Activated CD4-positive, alpha-beta T cell treated with anti-CD3 and anti-CD28 coated beads, Interleukin-2, amount 10 ng/mL, durations not matched to agents 7 days and 5 days (primary cell): ENCODE measurements at places on chromosomes 4 and X.
A peak's percentile ranks its signal among the peaks of the same experiment; 100 is the strongest.

- no peak for DNase-seq
Measured at GRCh38 chr4:176964116-176964691, 171.5 kb upstream of the VEGFC start.

- DNase-seq = no peak
Measured at GRCh38 chr4:122854447-122855352, 28.1 kb downstream of the FGF2 start.

GRCh38 chr4:113607998-113608397 is 153.5 kb downstream of the CAMK2D start:
- no peak for DNase-seq

DNA sequence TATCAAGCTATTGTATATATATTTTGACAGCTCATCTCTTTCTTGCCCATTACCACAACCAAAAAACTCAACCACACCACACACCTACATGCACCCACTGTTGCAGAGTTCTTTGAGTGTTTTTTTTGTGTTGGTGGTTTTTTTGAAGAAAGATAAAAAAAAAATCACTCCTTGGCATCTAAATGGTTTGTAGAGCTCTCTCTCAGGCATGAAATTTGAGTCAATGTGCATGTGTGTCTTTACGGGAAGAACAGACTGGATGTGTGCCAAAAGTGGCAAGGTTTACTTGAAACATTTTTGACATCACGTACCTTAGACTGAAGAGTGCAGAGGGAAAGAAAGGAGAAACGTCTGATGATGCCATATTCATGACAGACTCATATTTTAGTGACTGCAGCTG is 154.2 kb downstream of the FHIP1A start:
- DNase-seq = no peak

GRCh38 chrX:109732017-109732801 is 848 bp downstream of the ACSL4 start:
- DNase-seq = peak; percentile 20

GRCh38 chr4:83618991-83619645 is 83.2 kb downstream of the GPAT3 start:
- DNase-seq = no peak

- no peak for DNase-seq
Measured at GRCh38 chrX:12139934-12140611, 1.8 kb downstream of the FRMPD4 start.

DNA sequence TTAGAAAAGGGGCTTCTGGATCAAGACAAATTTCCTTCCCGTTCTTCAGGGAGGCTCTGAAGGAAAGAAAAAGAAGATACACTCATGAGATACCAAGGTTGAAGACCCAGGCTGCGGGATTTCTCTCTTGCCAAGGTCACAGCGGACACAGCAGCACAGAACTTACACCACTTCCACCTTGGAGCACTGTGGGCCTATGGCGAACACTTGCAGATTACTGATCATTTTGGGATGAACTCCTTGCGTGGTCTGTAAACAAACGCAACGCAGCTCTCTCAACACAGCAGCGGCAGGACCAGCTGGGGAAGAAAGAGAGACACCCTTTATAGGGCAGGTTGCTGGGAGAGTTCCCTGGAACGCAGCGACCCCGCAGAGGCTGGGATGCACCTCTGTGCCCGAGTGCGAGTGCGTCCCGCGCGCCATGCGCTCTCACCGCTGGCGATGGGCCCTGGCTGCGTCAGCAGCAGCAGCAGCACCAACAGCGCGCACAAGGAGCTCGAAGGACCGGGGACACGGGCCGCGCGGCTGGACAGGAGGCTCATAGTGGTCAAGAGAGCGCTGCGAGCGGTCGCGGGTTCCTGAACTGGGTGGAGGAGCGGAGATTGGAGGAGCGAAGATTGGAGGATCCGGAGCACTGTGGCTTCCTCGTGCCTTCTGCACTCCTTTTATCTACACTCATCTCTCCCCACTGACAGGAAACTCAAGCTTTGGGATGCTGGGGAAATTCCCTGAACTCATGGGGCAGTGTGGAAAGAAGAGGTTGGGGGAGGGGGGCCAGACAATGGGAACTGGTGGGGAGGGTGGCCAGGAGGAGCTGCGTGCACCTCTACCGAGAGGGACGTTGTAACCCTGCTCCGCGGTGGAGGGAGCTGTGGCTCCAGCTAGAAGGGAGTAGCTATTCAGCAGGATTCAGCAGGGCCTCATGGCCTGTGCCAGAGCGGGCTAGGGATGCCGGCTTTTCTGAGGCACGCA is at the start of gene CXCL5:
Gene CXCL5 (minus strand): TSS at position 638 of the 972 bp plus-strand sequence. CDS start 96 bp downstream, at position 542.
- no peak for DNase-seq

DNA sequence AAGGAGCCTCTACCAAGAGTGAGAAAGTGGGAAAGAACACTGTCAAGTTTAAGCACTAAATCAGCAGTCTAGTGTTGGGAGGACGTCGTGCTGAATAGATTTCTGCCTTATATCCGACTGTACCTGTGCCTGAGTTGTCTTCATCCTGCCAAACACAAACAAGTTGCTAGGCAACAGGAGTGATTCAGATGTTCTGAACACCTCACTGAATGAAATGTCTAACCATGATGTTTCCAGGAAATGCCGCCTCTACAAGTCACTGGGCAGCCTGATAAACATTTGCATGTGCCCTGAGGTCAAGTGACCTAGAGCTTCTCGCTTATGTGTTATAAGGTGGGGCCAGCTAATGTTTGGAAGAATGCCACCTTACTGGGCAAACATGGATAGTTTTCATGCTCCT is 37.9 kb downstream of the SGMS2 start:
- peak; percentile 24 for DNase-seq

GRCh38 chr4:92381616-92382015 is 77.8 kb downstream of the GRID2 start:
- no peak for DNase-seq

DNA sequence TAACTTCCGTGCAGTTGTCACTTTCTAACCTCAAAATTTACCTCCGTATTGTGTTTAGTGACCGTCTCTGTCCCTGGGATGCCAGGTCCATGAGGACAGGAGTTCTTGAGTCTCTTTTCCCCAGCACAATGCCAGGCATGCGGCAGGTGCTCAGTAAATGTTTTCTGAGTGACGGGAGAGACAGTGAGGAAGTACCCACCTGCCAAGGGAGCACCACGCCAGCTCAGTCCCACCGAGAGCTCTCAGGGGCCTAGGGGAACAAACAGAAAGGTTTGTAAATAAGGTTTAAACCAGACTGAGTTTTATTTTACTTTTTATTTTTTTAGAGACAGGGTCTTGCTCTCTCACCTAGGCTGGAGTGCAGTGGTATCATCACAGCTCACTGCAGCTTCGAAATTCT is 81.5 kb upstream of the NKX1-1 start:
- no peak for DNase-seq

- no peak for DNase-seq
Measured at GRCh38 chr4:67871867-67872266, 11.9 kb downstream of the TMPRSS11D start.

DNA sequence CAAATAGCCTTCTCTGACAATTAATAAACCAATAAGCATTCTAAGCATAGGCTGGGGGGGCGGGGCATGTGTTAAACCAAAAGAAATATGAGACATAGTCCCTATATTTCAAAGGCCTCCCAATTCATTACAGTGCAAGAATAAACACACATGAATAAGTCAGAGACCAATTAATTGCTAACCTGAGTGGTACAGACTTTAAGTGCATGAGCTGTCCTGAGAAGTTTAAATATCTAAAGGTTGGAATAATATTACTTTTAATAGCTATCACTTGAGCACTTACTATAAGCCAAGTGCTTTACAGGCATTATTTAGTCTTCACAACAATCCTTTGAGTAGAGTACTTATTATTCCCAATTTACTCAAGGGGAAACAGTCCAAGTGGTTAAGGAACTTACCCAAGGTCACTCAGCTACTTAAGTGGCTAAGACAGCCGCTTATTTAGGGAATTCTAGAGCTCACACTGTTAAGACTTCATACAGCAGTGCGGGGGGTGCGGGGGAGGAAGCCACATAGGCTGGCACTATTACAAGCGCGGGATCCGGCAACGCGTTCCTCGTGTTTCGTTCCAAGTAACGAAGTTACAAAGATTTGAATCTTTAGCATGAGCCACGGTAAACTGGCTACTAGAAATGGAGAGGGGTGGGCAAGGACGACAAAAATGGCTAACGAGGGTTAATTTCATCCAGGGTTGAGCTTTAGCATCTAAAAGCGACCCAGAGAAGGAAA is 1.4 kb downstream of the THOC2 start:
- DNase-seq = peak; percentile 8

- DNase-seq = no peak
Measured at GRCh38 chr4:130054908-130055307, 959.0 kb downstream of the C4orf33 start.

GRCh38 chrX:17792826-17793225 is 55.5 kb downstream of the SCML1 start:
- DNase-seq = no peak

DNA sequence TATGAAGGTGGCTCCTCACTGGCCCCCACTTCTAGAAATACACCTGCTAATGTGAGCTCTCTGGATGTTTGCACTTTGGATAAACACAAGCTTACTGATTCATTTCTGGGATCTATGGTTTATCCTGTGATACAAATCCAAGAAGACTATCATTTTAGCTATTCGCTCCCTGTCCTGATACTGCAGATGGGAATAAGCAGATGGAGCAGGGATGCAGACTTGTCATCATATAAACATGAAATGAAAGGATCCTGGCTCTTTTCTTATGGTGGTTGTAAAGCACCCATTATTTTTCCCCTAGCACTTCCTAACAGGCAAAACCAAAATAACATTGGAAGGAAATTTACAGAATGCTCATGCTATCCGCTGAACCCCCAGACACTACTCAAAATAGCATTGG is 162.9 kb upstream of the NOCT start:
- no peak for DNase-seq

GRCh38 chr4:57102050-57102624 is 8.0 kb downstream of the IGFBP7 start:
- DNase-seq = no peak

DNA sequence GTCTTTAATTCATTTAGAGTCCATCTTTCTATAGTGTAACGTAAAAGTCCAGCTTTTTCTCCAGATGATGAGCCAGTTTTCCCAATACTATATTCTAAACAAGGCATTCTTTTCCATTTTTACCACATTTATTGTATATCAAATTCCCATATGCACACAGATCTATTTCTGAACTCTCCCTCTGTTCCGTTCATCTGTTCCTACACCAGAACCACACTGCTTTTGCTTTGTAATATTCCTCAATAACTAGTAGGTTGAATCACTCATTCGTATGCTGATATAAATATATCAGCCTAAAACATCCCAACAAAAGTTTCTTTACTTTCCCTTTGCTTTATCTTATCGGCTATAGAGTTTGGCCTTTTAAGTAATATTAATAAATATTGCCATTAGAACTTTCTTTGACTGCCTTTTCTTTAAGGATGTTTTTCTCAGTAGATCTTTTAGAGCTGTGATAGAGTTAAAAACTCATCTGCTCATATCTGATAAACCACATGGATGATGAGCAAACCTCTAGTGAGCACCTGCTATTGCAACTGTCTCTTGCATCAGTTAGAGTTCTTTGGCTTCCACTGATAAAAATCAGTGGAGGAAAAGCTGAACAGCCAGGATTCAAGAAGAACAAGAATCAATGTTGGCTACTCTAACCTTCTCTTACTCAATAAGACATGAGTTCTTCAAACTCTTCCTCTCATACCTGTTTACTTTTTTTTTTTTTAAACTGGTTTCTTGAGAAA is 13.1 kb upstream of the RPL34 start:
- DNase-seq = no peak

- DNase-seq = no peak
Measured at GRCh38 chr4:180850318-180850940, 1392.8 kb upstream of the TENM3 start.

DNA sequence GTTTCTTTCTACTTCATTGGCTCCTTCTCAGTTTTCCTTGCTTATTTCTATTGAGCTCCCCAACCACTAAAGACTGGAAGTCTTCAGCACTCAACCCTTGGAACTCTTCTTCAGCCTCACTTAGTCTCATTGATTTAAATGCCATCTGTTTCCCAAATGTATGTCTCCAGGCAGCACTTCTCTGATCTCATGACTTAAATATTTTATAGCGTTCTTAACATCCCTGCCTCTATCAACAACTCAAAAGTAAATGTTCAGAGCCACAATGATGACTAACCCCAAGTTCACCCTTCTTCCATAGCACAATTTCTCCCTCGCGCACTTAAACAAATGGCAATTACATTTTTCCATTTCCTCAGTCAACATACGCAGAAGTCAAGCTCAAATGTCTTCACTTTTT is 1393.3 kb downstream of the ARAP2 start:
- no peak for DNase-seq

DNA sequence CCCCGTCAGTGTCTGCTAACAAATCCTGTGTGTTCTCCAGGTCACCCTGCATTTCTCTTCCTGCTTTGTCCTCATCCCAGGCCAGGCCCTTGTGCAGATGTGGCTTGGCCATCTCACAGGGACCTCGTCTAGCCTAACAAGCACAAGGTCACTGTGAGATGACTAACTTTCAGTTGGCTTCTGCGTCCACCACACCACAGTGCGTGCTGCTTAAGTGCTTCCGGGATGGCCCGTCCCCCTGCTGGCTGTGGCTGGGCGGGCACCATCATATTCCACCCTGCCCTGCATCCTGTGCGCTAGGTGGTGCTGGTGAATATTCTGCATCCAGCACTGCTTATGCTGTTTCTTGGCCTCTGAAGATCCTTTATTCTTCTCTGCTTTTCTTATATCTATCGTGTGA is 33.8 kb downstream of the RBBP7 start:
- DNase-seq = no peak

- no peak for DNase-seq
Measured at GRCh38 chr4:136558940-136559494, 973.3 kb downstream of the PCDH18 start.

DNA sequence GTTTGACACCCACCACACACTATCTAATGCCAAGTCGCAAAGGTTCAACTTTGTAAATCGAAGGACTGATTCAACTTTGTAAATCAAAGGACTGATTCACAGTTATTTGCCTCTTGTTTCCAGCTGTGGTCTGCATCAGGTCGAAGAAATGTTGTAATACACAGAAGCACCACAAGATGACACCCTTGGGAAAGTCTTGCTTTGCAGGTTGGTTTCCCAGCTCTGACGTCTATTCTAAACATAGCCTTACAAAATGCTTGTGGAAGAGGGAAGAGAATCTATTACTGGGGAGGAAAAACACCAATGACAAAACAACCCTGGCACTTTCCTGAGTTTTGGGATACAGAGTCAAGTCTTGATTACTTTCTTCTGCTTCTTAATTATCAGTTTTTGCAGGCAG is 35.3 kb downstream of the SUPT20HL1 start:
- DNase-seq = peak; percentile 58

DNA sequence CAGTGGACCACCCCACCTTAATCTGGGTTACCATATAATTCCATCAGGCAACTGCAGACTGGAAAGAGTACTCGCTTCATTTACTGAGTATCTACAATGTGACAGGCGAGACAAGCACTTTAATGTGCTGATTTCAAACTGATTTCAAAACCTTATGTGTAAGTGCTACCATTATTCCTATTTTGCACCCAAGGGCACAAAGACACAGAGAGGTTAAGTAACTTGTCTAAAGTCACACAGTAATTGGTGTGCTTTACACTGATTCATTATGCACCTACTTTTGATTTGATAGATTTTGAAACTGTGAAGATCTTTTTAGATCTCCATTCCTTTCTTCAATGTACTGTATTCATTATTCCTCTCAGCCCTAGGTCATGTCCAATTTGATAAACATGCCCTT is 192.4 kb downstream of the MGST2 start:
- DNase-seq = no peak
